ENCODE measurements at places on chromosomes 2 and 18.

GRCh38 chr2:19739256-19739655 lies 162.5 kb downstream of the TTC32 start:
- DNase-seq, result no peak

- no peak for DNase-seq
Observed at GRCh38 chr2:27583390-27583915, 611 bp downstream of the ZNF512 start.

DNA sequence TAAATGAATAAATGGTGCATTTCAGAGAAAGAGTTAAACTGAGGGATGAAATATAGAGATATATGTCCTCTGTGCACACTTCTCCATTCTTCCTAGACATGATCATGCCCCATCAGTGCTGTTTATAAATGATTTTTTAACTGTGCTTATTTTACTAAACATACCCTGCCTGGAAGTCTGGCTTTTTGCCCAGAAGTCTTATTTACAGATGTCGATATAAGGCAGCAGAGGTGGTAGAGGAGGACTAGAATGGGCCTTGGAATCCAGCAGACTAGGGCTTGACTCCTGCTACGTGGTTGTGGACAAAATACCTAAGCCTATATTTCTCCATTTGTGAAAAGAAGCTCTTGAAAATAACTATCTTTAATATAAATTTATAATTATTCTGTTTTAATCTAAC lies 355.5 kb downstream of the RAD51AP2 start:
- no peak for DNase-seq

GRCh38 chr2:159256159-159256558 lies 30.3 kb downstream of the WDSUB1 start:
- DNase-seq, result no peak

- no peak for DNase-seq
Observed at GRCh38 chr2:138423745-138424144, 77.8 kb upstream of the SPOPL start.

DNA sequence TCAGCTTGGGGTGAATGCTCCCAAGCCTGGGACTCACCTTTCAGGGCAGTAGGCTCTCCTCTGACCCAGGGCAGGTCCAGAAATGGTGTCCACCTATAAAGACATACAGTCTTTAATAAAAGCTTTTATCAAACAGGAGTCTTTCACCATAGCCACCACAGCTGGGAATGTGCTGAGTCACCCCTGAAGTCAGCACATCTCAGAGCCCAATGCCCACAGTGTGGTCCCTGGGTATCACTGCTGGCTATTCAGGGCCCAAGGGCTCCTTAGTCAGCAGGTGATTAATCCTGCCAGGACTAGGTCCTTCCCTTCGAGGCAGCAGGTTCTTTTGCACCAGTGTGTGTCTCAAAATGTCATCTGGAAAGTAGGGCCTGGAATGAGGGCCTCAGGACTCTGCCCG lies 181.9 kb downstream of the MEMO1 start:
- DNase-seq, result no peak

DNA sequence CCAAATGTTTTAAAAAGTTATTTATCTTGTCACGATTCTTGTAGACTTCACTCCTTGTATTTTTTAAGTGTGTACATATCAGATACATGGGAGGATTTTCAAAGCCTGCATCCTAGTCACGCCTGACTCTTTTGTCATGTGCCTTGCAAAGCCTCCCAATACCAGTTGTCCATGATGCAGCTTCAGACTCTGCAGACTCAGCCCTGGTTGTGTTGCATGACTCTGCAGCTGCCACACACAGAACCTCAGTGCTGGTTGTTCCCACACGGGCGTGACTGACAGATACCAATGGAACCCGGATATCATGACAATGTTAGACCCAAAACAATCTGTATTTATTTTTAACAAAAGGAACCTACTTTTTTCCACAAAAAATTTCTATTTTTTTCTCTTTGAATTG lies 38.2 kb downstream of the TPO start:
- DNase-seq, result no peak

- no peak for DNase-seq
Observed at GRCh38 chr18:12442946-12443345, 35.2 kb downstream of the PRELID3A start.

GRCh38 chr2:8154936-8155335 lies 526.9 kb upstream of the ID2 start:
- DNase-seq, result no peak

DNA sequence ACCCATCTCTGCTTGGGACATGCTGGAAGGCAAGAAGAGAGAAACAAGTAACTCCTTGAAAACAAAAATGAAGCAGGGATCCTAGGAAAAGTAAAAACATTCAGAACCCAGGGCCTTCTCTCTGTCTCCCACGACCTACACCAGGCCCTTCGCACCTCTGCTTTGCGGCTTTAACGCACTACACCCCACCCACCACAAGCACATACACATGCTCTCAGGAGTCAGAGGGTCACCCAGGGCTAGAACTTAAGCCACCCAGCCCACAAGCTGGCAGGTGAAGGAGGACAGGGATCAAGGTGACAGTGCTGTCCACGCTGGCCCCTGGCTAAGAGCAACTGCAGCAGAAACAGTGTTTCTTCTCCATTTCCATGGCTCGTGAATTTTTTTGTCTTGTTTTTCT lies 72.2 kb downstream of the BCL11A start:
- no peak for DNase-seq

DNA sequence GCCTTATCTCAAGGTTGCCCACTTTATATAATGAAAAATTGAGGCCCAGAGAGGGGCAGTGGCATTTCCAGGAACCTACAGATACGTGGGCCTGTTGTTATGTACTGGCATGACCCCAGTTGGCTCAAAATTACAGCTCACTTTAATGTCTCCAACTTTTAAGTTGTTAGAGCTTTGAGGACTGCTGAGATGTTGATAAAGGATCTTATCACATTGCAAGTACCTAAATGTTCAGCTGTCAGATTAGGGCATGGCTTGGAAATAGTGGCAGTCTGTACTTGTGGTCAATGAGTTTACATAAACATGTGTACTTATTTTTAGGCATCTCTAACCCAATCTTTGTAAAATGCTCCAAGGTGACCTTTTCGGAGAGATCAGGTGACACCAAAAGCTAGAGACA lies 14.6 kb downstream of the SLC4A5 start:
- DNase-seq, result no peak

- DNase-seq, result no peak
Observed at GRCh38 chr2:239198221-239198620, 202.6 kb downstream of the HDAC4 start.

All from kidney epithelial cell (primary cell).